ENCODE measurements at places on chromosomes 7 and 10. TPM values are rescaled to one million over a fixed set of nuclear protein-coding genes. Genes with fewer than 3 reads are reported as not detected.

The LRRD1 gene
- total RNA-seq, result 0.60 TPM

DNA sequence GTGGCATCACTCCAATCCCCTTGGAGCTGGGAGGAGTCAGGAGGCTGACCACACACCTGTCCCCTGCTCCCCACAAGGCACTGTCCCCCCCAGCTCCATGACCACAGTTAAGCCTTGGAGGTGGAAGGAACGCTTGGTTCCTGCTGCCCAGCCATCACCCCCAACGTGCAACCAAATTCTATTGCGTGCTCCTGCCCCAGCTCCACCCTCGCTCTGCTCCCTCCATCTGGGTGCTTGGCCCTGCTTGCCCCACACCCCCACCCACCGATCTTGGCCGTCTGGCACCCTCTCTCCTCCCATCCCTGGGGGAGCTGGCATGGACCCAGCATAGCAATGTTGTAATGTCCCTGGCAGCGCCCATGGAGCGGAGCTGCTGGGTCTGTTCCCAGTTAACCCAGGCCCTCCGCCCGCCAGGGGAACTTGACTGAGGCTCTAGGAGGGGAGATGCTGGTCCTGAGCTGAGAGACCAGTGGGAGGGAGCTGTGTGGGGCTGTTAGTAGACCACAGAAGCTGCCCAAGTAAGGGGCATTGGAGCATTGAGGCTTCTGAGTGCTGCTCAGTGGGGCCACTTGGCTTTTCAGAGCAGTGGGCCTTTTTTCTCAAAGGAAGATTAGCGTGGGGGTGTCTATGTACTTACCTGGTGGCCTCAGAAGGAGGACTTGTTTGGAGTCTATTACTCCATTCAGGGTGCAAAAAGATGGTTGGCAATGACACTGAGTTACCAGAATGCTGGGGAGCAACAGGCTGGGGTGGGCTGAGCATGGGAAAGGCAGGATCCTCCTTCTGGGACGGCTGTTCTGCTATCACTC lies 1.1 kb downstream of the EPHB6 start:
- H3K36me3 ChIP-seq, result no peaks in the 10 kb centered on the region
- peak overlapping the region; percentile 89 for H3K4me3 ChIP-seq
- no peaks in the 10 kb centered on the region for H3K27me3 ChIP-seq
- peaks cover 1% of the 10 kb centered on the region for H3K4me1 ChIP-seq

The WAPL gene
- 26.0 TPM for total RNA-seq

GRCh38 chr10:7626283-7626682 lies 40.5 kb downstream of the ITIH5 start:
- H3K27ac ChIP-seq, result no peak overlapping the region
- DNase-seq, result no peak
- H3K36me3 ChIP-seq, result no peaks in the 10 kb centered on the region
- H3K4me3 ChIP-seq, result no peak overlapping the region
- no peaks in the 10 kb centered on the region for H3K27me3 ChIP-seq

The CAMK2G gene
- 9.8 TPM for total RNA-seq

DNA sequence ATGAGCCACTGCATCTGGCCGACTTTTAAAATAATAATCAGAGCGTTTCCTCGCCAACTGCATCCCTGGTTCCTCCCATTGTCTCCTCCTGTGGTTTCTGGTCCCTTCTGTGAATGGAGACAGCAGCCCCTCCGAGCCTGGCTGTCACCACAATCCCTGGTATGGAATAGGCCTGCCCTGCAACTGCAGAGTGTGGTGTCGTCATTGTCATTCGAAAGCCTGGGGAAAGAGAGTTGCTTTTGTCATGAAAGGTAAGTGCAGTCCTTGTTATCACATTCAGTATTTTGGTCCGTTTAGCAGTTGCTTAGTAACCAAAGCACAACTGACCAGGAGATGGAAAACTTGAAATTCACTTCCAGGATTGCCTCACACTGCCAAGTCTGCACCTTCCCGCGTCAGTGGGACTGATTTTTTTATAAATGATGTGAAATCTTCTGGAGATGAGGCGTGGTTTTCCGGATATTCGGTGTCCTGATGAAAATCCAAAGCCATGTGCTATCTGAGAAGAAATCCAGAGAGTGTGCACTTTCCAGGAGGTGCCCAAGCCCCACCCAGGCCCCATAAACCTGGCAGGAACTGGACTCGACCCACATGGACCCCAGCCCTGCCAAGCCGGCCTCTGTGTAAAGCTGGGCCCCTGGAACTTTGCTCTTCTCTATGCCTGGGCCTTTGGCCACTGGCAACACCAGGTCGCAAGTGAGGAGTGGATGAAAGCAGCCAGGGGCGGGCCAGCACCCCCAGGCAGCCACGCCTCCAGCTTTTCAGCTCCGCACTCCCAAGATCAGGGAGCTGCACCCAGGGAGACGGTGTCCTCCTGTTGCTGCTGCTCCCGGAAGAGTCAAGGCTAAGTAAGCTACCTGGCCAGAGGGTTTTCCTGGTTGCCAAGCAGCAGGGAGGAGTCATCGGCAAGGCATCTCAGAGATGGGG lies 133.7 kb upstream of the SH2B2 start:
- H3K36me3 ChIP-seq, result no peaks in the 10 kb centered on the region
- no peak for DNase-seq
- no peak overlapping the region for H3K4me3 ChIP-seq
- H3K27ac ChIP-seq, result no peak overlapping the region
- no peaks in the 10 kb centered on the region for H3K27me3 ChIP-seq

DNA sequence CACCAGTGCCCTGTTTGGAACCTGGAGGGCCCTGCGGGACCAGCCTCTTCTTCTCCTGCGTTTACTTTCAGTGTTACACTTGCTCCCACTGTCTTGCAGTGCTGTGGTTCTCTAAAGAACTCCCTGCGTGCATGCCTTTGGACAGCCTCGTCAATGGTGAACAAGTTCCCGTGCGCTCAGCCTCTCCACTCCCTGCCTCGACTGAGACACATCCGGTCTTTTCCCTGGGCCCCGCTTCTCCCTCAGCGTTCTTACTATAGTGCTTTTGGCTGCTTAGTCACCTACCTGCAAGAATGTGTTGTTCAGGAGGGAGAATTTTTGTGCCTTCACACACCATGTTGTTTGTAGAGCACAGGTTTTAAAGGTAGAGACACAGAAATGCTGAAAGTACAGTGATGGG lies 520.7 kb upstream of the MKI67 start:
- H3K4me1 ChIP-seq, result no peaks in the 10 kb centered on the region
- H3K4me3 ChIP-seq, result no peak overlapping the region
- no peak for DNase-seq
- no peak overlapping the region for H3K27ac ChIP-seq
- H3K27me3 ChIP-seq, result no peaks in the 10 kb centered on the region

DNA sequence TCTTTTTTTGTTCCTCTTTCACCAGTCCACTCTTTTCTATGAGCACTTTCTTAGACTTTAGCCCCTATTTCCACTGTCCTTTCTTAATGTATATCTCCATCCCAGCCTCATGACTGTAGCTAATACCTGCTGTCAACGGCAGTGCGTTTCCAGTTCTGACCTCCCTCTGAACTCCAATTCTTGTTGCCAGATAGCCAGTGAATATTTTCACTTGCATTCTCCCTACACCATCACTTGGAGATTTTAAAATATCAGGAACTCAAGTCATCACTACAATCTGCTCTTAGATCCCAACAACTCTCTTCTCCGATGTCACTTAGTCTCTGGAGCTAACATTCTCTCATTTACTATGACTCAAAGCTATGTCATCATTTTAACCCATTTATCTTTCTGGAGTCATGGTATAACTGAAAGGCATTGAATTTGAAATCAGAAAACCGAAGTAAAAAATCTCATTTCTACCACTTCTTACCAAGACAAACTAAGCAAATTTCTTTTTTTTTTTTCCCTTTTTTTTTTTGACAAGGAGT lies 5.1 kb upstream of the SLC16A12 start:
- no peak for DNase-seq
- H3K4me3 ChIP-seq, result no peak overlapping the region
- no peak overlapping the region for H3K27ac ChIP-seq
- no peaks in the 10 kb centered on the region for H3K27me3 ChIP-seq

The CDH23 gene
- 47.1 TPM for total RNA-seq

DNA sequence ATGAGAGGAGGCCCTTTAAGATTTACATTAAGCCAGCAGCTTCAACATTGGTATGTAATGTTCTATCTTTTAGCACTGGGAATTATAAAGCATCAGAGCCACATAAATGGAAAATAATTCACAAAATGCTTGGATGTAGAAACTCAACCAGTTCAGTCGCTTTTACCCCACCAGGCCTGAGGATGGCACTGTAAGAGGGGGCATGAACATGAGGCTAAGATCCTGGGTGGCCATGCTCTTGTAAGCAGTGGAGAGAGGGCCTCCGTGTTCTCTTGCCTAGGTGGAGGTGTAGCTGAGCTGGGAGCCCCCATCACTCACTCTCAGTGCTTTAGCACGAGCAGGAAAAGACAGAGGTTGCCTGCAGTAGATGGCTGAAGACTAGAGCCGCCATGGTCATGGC lies 238.8 kb downstream of the FANK1 start:
- H3K4me3 ChIP-seq, result no peak overlapping the region
- H3K4me1 ChIP-seq, result peaks cover 12% of the 10 kb centered on the region
- no peak for DNase-seq
- no peaks in the 10 kb centered on the region for H3K36me3 ChIP-seq

- H3K4me3 ChIP-seq, result no peak overlapping the region
- no peaks in the 10 kb centered on the region for H3K4me1 ChIP-seq
- no peak overlapping the region for H3K27ac ChIP-seq
- DNase-seq, result no peak
- H3K36me3 ChIP-seq, result no peaks in the 10 kb centered on the region
- H3K27me3 ChIP-seq, result no peaks in the 10 kb centered on the region
These were observed 119.2 kb downstream of the MBL2 start for GRCh38 chr10:52653263-52653909.

GRCh38 chr7:92835851-92836488 lies 403 bp downstream of the CDK6 start:
- peaks cover 6% of the 10 kb centered on the region for H3K4me1 ChIP-seq
- H3K27ac ChIP-seq, result no peak overlapping the region
- peak; percentile 23 for DNase-seq

DNA sequence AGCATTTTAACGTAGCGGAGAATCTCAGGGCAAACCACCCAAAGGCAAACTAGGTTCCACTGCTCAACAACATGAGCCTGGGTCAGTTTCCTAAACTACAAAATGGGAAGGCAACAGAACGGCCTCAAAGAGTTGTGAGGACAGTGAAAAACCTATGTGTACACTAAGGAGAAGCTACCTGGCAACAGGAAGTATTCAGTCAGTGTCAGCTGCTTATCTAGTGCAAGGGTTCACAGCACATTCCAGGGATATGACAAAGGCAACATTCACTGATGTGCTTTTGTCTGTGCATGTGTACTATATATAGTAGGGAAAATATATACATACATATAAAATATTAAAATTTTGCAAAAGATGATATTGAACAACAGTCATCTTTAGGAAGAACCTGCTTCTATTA lies 17.2 kb downstream of the NUDCD3 start:
- H3K27me3 ChIP-seq, result no peaks in the 10 kb centered on the region
- H3K36me3 ChIP-seq, result no peaks in the 10 kb centered on the region
- no peak for DNase-seq

DNA sequence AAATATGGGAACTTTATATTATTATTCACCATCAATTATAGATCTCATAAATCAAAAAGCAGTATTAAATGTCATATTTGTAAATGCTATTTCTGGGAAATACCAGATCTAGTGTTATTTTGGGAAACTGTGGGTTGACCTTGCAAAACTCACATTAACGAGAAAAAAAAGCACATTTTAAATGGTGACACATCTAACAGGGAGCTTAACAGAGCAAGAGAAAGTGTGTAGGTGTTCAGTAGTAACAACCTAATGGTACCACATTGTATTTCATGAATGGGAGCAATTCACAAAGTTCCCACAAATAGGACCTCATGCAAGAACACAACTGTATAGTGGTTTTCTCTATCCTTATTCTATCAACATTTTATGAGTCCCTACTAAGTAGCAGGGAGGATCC lies 26.2 kb upstream of the HDAC9 start:
- H3K4me1 ChIP-seq, result no peaks in the 10 kb centered on the region
- H3K36me3 ChIP-seq, result no peaks in the 10 kb centered on the region
- no peak overlapping the region for H3K4me3 ChIP-seq

The GJC3 gene
- 0.35 TPM for total RNA-seq

The OR2A42 gene
- total RNA-seq, result 0.25 TPM

GRCh38 chr7:25454020-25454419 lies 225.7 kb upstream of the NPVF start:
- no peaks in the 10 kb centered on the region for H3K36me3 ChIP-seq
- no peak overlapping the region for H3K27ac ChIP-seq
- H3K4me1 ChIP-seq, result peaks cover 5% of the 10 kb centered on the region
- DNase-seq, result no peak
- H3K27me3 ChIP-seq, result no peaks in the 10 kb centered on the region

GRCh38 chr10:103534621-103535498 lies 41.4 kb downstream of the NEURL1 start:
- no peaks in the 10 kb centered on the region for H3K27me3 ChIP-seq
- no peak overlapping the region for H3K27ac ChIP-seq
- H3K4me3 ChIP-seq, result no peak overlapping the region
- no peaks in the 10 kb centered on the region for H3K4me1 ChIP-seq
- H3K36me3 ChIP-seq, result no peaks in the 10 kb centered on the region

DNA sequence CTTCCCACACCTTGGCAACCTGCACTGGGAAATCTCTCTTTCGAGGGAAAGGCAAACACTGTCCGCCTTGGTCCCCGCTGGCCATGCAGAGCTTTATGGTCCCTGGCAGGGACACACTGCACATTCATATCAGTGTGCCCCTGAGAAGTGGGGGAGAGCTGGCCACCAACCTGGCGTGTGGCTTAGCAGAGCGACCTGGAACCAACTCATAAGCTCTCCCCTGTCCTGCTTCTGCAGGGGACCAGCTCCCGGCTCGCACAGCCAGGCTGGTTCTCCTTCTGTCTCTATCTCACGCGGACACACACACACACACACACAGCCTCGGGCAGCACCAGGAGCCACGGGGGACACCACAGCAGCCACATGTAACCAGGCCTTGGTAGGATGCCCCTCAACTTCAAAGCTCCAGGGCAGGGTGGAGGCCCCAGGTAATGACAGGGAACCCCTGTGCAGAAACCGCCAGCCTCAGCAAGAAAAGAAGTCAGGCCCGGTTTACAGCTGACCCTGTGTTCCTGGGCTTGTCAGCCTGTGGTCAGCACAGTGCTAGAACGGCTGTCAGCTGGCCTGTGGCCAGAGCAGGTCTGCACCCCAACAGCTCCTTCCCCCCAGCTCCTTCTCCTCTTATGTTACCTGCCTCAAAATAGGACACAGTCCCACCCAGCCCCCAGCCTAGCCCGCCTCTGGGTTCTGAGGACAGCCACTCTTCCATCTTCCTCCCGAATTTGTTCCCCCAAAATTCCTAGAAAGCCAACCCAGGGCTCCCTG lies 69.3 kb downstream of the OAT start:
- H3K4me3 ChIP-seq, result no peak overlapping the region
- DNase-seq, result no peak
- H3K4me1 ChIP-seq, result peaks cover 2% of the 10 kb centered on the region
- H3K36me3 ChIP-seq, result no peaks in the 10 kb centered on the region
- no peaks in the 10 kb centered on the region for H3K27me3 ChIP-seq

The HOXA9 gene
- 0.74 TPM for total RNA-seq

The RBM20 gene
- total RNA-seq, result 2.9 TPM

The ERVW-1 gene
- not detected for total RNA-seq

DNA sequence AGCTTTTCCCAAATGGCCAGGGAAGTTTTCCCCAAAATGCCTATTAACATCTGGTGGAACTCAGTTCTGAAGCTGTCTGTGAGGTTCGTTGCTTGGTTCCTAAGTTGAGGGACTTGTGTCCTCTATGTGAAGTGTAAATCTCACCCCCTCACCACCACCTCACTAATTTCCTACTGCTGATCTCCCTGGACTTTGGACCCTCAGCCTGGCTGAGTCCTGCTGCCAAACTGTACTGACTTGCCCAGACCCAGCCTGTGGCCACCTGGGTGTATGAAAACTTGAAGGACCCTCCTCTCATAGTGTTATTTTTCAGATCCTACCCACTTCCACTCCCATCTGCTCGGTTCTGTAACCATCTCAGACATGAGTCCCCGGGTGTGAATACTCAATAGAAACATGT lies 94.9 kb downstream of the MET start:
- DNase-seq, result no peak
- no peak overlapping the region for H3K27ac ChIP-seq
- H3K36me3 ChIP-seq, result no peaks in the 10 kb centered on the region
- no peak overlapping the region for H3K4me3 ChIP-seq
- H3K27me3 ChIP-seq, result no peaks in the 10 kb centered on the region

The GRID2IP gene
- total RNA-seq, result 0.34 TPM
